ENCODE measurements at places on chromosomes 4 and X.

GRCh38 chrX:103549916-103550315 lies 30.6 kb upstream of the RAB40A start:
- no peak for DNase-seq

DNA sequence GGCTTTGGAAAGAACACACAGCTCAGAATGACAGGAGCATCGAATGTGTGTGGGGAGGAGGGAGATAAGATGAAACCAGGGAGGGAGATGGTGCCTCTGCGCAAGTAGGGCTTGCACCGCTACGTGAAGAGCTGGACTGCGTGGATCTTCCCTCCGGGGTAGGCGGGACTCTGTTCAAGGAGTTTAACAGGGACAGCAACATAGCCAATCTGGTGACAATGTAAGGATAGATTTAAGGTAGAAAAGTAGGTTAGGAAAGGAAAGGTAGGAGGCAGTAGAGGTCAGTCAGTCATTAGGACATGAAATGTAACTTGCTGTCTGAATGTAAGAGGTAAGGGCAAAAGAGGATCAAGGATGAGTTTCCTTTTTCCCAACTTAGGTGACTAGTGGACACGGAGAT lies 152.5 kb downstream of the DCTD start:
- no peak for DNase-seq

- DNase-seq, result peak; percentile 62
Measured at GRCh38 chr4:948101-948935, 16.1 kb downstream of the TMEM175 start.

- DNase-seq, result no peak
Measured at GRCh38 chr4:1632109-1633104, 51.7 kb downstream of the FAM53A start.

DNA sequence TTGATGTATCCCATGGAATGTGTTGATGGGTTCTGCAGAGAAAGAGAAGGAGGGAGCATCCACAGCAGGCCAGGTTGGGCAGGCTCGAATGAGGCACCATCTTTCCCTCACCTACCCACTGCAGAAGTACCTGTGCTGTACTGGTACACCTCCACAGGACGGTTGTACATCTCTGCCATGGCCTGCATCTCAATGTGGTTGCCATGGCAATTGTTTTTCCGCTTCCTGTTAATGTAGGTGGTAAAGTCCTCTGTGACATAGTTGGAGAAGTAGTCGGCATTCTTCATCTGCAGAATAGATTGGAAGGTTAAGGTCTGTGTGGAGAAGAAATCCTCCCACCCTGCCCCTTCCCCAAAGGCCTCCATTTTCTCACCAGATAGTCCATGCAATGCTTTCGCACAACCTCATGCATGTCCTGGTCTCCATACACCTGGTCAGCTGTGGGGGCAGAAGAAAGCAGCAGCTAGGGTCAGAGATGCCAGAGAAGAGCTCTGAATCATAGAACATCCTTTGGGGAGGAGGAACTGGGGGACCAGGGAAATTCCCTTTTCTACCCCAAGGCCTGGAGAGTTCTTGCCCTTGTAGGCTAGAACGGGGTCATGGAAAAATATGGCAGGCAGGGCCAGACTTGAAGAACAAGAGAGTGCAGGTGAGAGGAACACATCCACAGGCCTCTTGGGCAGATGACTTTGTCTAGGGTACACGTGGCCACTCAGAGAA lies 15.9 kb upstream of the PIM2 start:
- no peak for DNase-seq

DNA sequence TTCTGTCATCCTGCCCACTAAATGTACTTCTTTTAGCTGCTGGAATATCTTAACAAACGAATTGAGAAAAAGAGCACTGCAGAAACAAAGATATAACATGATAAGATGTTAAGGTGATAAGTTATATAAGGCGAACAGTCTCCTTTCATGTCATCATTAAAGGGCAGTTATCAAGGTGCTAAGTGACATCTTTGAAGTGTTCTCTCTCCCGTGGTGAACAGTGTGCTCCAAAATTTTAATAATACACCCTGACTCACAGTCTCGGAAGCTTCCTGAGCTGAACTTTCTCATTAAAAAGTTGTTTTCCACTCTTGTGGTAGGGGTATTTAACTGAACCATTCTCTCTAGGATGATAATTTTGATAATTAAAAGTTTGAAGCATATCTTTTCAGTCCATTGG lies 61.6 kb downstream of the PLS3 start:
- no peak for DNase-seq
